HAP-1 (cell line): ENCODE measurements at places on chromosomes 11 and 22.

- DNase-seq, result peak; percentile 29
Observed at GRCh38 chr22:43226377-43227238, 39.7 kb upstream of the TTLL12 start.

GRCh38 chr11:95121698-95122097 lies 32.1 kb downstream of the ENDOD1 start:
- DNase-seq, result no peak

GRCh38 chr11:15616130-15617105 lies 501.7 kb downstream of the INSC start:
- DNase-seq, result no peak

- no peak for DNase-seq
Observed at GRCh38 chr22:41907436-41908401, 7.2 kb downstream of the SHISA8 start.

DNA sequence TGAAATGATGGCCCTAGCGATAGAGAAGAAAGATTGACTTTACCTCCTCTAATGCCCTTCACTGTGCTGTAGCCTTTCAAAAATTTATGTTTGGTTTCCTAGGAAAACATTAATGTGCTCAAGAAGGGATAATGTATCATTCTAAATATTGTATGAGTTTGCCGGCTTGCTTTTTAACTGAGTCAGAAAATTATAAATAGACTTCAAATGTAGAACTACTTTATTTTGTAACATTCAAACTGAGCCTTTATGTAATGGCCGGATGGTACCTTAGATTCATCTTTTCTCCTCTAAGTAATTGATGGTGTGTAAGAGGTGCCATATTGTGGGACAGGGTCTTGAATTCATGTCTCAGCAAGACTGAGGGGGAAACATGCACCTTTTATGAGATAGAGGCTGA lies 57.7 kb downstream of the BID start:
- no peak for DNase-seq

DNA sequence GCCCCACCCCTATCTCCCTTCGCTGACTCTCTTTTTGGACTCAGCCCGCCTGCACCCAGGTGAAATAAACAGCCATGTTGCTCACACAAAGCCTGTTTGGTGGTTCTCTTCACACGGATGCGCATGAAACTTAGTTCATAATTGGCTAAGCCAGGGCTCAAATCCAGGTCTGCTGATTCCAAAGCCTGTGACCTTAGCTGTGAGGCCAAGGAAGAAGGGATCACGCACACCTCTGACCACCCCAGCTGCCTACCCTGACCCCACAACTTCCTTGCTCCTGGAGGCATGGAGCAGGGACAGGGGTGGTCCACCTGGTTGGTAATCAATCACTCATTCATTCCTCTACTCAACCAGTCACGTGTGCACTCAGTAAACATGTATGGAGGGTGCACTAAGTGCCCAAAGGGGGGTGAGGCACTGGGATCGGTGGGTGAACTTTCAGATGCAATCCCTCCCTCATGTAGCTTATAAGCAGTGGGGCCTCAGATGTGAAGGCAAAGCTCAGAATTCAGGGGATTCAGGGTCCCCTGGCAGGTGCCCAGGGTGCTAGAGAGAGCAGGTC lies 10.3 kb downstream of the FXYD2 start:
- no peak for DNase-seq

DNA sequence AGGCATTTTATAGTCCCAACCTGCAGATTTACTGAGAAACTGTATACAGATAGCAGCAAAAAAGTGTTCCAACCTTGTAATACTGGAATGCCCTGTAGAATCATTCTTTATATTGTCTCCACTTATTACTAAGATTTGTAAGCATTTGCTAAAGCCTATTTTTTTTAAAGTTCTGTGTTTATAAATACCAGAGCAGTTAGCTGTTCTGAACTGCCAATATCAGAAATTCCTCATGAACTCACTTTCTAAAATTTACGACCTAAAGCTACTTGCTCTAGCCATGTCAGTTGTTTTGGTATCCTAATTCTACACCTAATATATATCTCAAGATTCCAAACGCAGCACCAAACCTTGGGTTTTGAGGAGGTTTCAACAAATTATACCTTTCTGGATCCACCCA lies 103.2 kb downstream of the C11orf65 start:
- no peak for DNase-seq

- no peak for DNase-seq
Observed at GRCh38 chr22:48781868-48782267, 1045.8 kb downstream of the BRD1 start.

DNA sequence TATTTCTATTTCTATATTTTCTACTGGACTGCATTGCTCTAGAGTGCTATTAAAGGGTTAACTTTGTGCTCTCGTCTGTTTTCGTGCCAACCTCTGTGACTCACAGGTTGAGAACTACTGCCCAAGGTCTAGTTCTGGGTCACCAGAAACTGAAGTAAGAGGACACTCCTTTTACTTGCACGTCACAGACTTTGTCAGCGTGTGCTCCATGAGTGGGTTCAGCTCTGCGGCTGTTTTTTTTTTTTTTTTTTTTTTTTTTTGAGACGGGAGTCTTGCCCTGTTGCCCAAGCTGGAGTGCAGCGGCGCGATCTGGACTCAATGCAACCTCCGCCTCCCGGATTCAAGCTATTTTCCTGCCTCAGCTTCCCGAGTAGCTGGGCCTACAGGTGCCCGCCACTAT lies 49.8 kb downstream of the CLMP start:
- DNase-seq, result no peak

- DNase-seq, result no peak
Observed at GRCh38 chr11:44577231-44577830, 11.9 kb downstream of the CD82 start.

GRCh38 chr22:32644252-32645100 lies 157.0 kb upstream of the TIMP3 start:
- no peak for DNase-seq

DNA sequence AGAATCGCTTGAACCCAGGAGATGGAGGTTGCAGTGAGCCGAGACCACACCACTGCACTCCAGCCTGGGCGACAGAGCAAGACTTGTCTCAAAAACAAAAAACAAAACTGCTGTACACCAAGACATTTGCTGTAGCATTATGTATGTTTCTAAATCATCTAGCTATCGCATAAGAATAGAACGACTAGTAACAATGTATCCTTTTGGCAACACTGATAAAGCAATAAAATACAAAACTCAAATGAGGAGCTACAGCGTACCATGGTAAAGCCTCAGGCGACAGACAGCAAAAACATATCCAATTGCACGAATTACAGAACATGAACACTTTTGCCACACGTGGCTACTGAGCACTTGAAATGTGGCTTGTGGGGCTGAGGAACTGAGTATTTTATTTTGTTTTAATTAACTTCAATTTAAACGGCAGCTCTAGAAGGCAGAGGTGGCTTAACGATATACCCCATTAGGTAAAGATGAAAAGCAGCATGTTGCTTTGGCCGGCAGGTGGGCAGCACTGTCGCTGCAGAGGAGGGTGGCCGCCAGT lies 2.3 kb downstream of the TUBGCP6 start:
- no peak for DNase-seq
